ENCODE measurements at places on chromosomes 3 and 15. TPM values are rescaled to one million over a fixed set of nuclear protein-coding genes. Genes with fewer than 3 reads are reported as not detected.

The KBTBD12 gene
- total RNA-seq = under 0.01 TPM

The CCNL1 gene
- 150 TPM for total RNA-seq

The ALDH1L1 gene
- 11.1 TPM for total RNA-seq

The CCR3 gene
- total RNA-seq = not detected

The DAZL gene
- total RNA-seq = not detected

The ISLR gene
- total RNA-seq = 0.53 TPM

The CMTM7 gene
- total RNA-seq = 3.1 TPM

The TLE3 gene
- 19.2 TPM for total RNA-seq

The RTP1 gene
- total RNA-seq = not detected

The IQCH gene
- total RNA-seq = 2.9 TPM

The KNL1 gene
- total RNA-seq = 0.53 TPM

The FBLN2 gene
- total RNA-seq = 4.7 TPM

The PPP1R14D gene
- total RNA-seq = not detected

The EPHB1 gene
- under 0.01 TPM for total RNA-seq
